Activated T-cell treated with anti-CD3 and anti-CD28 coated beads for 24 hours (primary cell): ENCODE measurements at places on chromosomes 2 and 18.

GRCh38 chr2:126736133-126736874 lies 80.3 kb downstream of the GYPC start:
- no peak for DNase-seq

DNA sequence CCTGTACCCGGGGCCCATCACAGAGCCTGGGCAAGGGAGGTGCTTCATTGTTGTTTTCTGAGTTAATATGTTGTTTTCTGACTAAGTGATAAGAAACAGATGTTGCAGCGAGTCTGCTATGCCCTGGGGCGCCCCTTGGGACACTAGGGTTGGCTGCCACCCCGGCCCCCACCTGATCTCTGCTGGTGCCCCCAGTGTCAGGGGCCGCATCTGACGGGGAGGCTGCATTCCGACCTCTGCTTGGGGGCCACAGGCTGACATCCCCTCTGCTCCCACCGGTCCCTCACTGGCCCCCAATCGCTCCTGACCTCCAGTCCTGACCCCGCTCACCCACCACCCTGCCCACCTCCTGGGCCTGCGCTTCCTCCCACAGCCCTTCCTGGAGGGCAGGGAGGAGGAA lies 65.9 kb downstream of the LONRF2 start:
- no peak for DNase-seq

- no peak for DNase-seq
Observed at GRCh38 chr2:77434880-77435279, 87.3 kb downstream of the LRRTM4 start.

GRCh38 chr2:224524657-224525056 lies 60.5 kb downstream of the CUL3 start:
- no peak for DNase-seq

DNA sequence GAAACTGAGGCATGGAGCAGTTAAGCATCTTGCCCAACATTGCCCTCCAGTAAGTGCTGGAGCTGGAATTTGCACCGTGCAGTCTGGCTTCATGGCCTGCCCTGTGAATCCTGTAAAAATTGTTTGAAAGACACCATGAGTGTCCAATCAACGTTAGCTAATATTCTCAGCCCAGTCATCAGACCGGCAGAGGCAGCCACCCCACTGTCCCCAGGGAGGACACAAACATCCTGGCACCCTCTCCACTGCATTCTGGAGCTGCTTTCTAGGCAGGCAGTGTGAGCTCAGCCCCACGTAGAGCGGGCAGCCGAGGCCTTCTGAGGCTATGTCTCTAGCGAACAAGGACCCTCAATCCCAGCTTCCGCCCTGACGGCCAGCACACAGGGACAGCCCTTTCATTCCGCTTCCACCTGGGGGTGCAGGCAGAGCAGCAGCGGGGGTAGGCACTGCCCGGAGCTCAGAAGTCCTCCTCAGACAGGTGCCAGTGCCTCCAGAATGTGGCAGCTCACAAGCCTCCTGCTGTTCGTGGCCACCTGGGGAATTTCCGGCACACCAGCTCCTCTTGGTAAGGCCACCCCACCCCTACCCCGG lies 1.3 kb downstream of the PROC start:
- no peak for DNase-seq

GRCh38 chr18:46734981-46735380 lies 21.9 kb downstream of the ST8SIA5 start:
- no peak for DNase-seq

DNA sequence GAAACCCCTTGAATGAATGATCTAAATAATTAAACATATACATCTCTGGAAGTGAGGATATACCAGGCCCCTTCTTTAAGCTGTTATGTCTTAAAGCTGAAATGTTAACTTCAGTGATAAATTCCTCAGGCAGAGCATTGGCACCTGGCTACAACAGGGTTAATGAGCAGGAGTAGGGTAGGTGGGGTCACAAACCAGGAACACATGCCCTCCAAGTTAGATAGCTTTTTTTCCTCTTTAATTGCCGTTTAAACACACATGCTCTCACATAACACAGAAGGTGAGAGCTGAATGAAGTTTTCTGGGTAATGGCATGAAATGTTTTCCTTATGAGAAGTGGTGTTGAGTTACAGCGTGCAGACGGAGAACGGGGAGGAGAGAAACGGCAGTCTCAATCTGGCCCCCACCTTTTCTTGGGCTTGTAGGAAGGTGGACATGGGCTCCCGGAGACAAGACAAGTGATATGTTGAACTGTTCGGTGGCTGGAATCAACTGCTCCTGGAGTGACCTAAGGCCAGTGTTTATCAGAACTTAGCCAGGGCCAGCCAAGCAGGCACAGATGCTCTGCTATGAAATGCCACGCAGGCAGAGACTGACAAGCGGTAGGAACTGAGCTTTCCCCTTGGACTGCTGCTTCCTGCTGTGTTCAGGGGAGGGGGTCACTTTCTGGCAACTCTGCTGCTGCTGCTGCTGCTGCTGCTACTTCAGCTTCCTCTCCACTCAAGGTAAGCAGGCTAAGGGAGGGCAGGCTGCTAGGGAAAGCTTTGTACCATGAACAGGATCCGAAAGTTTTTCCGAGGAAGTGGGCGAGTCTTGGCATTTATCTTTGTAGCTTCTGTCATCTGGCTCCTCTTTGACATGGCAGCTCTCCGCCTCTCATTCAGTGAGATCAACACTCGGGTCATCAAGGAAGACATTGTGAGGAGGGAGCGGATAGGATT lies at the start of gene GALNT5:
Gene GALNT5 (plus strand): TSS at position 394 of the 941 bp plus-strand sequence. CDS start 378 bp downstream, at position 772.
- DNase-seq = no peak

GRCh38 chr2:162113776-162114168 lies 38.3 kb downstream of the GCG start:
- DNase-seq = no peak

DNA sequence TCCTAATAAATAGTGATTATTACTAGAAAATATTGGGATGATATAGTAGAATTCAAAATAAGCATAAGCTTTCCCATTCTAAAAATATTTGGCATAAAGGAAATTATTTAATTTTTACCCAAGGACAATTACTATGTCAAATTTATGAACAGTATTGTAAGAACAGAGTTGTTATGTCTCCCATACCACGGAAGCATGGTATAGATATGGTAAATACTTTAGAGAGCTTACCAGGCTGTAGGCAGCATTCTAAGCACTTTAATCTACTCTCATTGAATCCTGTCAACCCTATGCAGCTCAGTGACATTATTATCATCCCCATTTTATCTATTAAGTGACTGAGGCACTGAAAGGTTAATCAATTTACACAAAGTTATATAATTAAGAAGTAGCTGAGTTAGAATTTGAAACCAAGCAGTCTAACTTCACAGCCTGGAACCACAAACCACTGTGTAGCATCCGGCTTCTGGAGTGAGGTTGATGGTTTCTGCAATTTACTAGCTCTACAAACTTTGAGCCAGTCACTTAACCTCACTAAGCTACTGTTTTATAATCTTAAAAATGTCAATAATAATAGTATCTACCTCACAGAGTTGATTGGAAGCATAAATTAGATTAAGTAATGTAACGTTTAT lies 323.7 kb downstream of the ARHGAP15 start:
- peak; percentile 17 for DNase-seq

GRCh38 chr2:67213270-67213670 lies 183.9 kb upstream of the ETAA1 start:
- no peak for DNase-seq

GRCh38 chr2:150916467-150917396 lies 344.9 kb downstream of the RBM43 start:
- no peak for DNase-seq

DNA sequence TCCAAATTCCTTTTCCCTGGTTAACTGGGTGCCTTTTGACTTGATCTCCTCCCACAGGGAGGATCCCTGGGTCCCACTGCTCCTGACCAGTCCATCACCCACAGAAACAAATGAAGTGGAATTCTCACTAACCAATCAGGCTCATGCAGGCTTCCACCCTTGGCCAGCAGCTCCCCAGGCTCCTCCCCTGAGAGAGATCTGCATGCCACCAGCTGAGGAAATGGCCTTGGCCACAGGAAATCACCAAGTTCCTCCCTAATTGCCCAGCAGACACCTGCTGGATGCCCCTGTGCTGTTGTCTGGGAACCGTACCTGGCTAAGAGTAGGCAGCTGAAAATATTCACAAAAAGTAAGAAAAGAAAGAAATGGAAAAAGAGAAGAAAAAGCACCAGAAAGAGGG lies 207.4 kb downstream of the NCK2 start:
- DNase-seq = no peak

DNA sequence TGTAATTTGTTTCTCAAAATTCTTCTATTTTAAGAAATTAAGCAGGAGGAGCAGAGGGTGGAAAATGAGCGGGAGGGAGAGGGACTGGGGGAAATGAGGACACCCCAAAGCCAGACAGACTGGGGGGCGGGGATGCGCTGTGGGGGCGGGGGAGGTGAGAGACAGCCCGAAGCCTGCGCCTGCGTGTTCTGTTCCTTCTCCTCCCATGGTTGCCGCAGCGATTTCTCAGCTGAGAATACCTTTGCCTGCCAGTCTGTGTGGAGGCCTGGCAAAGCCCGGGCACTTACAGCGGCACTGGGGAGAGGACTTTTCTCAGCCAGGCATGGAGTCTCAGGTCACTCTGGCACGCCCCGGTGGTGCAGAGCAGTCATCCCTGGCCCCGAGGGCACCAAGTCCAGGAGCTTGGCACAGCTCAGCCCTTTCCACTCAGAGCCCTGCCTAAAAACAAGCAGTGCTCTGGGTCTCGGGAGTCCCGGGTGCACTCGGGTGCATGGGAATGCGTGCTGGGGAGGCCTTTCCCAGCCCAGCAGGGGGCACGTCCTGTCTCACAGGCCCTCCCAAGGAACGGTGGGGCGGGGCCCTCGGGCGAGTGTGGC lies 289.3 kb upstream of the HS6ST1 start:
- DNase-seq = no peak

GRCh38 chr2:21379140-21379539 lies 255.4 kb downstream of the TDRD15 start:
- DNase-seq = no peak

DNA sequence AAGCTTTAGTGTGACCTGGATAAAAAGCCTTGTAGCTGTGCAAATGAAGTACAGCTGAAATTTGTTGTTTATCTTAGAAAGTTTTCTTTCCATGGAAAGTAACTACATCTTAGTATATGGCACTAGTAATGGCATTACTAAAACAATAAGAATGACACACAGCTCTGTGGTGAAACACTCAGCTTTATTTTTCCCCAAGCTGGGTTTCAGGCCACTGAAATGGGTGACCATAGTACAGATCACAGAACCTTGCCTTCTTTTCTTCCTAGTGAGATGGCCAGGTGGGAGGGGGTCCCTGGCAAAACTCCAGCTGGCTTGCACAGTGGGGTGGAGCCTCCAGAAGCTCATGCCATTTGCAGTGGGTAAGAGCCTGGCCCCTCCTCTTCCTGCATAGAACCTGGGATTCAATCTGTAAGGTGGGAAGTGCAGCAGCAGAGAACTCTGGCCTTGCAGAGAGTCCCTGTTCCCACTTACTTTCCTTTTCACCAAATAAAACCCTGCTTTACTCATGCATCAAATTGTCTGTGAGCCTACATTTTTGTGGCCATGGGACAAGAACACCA lies 17.6 kb upstream of the GRP start:
- no peak for DNase-seq

DNA sequence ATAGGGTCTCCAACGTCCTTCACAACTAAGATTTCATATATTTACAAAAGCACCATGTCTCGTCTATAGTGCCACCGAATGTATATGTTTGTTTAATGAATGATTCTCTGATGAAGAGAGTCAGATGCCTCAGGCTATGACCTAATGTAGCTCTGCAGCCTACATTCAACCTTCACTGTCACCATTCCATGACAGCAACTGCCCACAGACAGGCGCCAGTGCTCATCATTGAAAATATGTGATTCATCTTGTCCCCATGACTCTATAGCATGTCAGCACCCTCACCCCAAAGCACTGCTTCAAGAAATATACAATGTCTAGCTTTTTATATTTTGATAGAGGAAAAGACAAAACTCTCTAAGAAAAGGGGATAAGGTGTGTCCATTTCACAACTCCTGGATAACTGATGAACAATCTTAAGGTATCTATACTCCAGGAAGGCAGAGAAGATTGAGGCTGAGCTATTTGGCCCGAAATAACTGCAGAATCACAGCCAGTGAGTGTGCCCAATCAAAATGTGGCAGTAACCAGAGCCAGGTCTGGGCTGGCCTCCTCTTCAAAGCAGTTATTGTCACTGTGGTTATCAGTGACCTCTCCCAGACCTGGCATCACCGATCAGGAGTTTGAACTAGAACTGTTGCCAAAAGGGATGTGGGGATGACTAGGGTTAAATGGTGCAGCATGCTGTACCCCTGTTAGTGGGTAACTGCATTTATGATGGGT lies 246.6 kb downstream of the SETBP1 start:
- no peak for DNase-seq

DNA sequence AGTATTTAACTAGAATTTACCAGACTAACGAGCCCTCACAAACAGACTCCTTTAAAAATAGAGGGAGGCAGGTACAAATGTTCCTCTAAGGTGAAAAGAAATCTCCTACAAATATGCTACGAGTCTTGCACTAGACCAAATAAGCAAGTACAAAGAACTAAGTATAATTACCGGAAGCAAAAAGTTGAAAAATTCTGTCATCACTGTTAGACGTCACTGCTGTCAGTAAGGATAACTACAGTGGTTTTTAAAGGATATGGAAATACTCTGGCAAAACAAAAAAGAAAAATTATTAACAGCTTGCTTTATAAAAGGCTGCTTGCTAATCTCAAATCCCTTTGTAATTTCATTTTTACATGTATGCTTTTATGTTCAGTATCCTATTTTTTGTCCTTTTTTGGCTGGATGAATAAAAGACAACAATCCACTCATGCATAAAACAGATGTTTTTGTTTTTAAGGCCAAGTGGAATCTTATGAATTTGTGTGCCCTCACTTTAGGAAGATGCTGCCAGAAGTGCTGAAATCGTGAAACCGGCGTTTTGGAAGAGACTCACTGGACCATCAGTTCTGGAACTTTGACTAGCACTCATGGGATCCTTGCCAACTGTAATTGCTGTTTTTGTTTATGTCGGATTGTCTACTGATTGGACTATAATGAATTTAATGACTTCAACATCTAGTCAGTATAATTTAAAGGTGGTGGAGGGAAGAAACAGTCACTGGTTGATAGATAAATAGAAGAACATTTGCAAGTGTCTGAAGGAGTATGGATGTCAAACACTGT lies 6.7 kb downstream of the ZNF521 start:
- no peak for DNase-seq

DNA sequence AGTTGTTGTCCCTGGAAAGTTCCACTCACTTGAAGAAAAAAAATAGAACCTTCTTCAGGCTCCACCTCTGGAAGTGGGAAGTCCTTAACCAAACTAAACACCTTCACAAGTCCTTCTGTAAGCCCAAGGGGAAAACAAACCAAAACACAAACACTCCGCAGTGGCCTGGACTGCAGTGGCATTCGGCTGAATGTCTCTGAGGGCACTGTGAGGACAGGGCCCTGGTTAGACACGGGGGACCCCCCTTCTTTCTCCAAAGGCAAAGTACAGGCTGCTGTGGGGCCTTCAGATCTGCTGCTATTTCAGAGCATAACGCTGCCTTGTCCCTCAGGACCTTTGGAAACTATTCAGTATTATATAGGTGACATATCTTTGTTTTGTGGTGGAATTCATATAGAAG lies 28.1 kb downstream of the FOSL2 start:
- DNase-seq = no peak
